ENCODE measurements at places on chromosomes 16 and 17.

DNA sequence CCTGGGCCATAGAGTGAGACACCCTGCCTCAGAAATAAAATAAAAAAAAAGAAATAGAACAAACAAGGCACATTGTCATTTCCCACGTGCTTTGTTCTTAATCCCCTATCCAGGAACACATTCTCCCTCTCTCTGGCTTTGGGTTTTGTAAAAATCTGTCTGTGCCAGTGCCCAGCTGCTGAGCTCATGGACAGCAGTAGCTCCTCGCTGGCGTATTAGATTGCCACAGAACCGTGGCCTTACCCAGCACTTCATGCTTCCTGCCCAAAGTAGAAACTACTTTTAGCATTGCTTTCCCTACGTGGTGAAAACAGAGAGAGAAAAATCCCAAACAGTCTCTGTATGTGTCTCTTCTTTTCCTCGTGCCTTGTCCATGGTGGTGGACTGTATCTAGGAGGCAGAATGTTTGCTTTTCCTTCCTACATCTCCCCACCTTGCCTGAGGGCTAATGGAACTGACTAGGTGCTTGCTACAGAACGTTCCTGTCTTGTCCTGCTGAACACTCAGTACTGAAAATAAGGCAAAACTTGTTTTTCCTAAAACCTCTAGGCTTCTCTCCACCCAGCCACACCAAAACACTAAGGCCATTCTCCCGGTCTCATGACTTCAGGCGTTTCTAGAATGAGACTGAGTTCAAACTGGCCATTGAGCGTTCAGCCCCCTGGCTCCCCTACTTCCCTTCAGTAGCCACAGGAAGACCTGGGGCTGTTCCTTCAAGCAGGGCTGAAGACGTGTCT lies 26.1 kb downstream of the MNT start:
- no peak for DNase-seq

DNA sequence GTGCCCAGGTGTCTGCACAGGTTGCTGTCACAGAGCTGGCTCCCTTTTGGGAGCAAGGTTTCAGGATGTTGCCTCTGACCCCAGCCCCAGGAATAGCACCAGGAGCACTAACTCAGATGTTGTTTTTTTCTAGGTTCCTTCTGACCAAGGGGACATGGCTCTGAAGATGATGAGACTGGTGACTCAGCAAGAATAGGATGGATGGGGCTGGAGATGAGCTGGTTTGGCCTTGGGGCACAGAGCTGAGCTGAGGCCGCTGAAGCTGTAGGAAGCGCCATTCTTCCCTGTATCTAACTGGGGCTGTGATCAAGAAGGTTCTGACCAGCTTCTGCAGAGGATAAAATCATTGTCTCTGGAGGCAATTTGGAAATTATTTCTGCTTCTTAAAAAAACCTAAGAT lies 28.1 kb downstream of the SCPEP1 start:
- no peak for DNase-seq

GRCh38 chr16:46899443-46900143 lies 15.4 kb downstream of the GPT2 start:
- DNase-seq: no peak

DNA sequence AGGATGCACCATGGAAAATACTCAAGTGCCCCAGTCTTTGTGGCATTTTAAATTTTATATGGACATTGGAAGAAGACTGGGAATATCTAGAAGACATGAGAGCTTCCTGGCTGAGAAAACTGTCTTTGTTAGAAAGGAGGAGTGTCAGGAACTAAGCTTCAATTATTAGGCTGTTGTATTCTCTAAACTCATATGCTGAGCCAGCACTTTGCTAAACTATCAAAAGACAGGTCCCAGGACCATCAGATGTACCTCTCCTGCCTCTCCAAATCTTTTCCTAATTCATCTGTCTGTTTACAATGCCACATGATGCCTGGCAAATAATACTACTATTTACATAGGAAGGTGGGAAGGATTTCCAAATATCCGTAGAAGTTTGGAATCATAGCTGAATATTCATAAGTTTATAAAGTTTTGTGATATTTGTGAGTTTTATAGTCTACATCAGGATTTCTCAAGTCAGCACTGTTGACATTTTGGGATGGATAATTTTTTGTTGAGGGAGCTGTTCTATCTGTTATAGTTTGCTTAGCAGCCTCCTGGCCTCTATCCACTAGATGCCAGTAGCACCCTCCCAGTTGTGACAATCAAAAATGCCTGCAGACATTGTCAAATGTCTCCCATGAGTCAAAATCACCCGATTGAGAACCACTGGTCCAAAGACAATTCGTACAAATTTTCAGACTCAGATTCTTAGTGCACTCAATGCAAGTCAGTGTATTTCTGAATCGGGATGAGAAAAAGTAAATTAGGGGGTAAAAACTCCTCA lies 61.2 kb upstream of the NETO2 start:
- DNase-seq: no peak

DNA sequence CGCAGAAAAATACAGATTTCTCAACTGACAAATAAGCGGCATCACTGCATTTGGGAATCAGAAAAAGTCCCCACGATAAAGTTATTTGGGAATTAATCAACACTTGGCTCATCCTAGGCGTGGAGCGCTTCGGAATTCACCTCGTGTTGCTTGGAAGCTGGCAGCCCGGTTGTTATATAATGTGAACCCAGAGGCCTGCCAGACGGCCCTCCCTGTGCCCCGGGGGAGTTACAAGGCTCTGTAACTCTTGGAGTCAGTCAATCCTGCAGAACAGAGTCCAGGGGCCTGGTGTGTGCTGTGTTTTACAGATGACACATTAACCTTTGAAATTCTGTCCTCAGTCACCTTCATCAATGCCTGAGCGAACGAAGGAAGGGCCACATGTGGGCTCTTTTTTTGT lies 111.1 kb downstream of the PITPNC1 start:
- no peak for DNase-seq

GRCh38 chr17:61010661-61011170 lies 333.1 kb downstream of the BCAS3 start:
- DNase-seq: no peak

- DNase-seq: no peak
Observed at GRCh38 chr17:59329176-59330052, 2.0 kb upstream of the YPEL2 start.

- DNase-seq: no peak
Observed at GRCh38 chr17:7262935-7263800, 890 bp upstream of the CLDN7 start.

- no peak for DNase-seq
Observed at GRCh38 chr17:39972271-39972670, 8.3 kb upstream of the PSMD3 start.

GRCh38 chr16:85303354-85303883 lies 191.1 kb upstream of the CIBAR2 start:
- peak; percentile 69 for DNase-seq

GRCh38 chr16:31274831-31275816 lies 15.3 kb downstream of the ITGAM start:
- DNase-seq: no peak

- no peak for DNase-seq
Observed at GRCh38 chr16:83356986-83357385, 450.8 kb upstream of the HSBP1 start.

DNA sequence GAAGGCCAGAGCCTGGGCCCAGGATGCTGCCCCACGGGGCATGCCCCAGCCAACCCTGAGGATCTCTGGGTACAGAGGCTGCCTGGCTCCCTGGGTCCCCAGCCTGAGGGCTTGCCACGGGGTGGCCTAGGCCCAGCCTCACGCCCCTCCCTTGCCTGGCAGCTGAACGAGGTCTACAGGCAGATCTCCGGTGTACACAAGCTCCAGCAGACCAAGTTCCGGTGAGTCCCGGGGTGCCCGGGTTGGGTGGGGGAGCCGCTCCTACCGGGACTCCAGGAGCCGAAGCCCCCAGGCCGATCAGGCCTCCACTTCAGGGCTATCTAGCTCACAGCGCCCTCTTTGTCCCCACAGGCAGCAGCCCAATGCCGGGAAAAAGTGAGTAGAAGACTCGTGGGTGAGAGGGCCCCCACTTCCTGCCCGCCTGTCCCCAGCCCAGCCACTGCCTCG lies 19.4 kb downstream of the ITGB4 start:
- no peak for DNase-seq

GRCh38 chr16:1745900-1746692 lies 25.2 kb downstream of the NME3 start:
- DNase-seq: no peak

DNA sequence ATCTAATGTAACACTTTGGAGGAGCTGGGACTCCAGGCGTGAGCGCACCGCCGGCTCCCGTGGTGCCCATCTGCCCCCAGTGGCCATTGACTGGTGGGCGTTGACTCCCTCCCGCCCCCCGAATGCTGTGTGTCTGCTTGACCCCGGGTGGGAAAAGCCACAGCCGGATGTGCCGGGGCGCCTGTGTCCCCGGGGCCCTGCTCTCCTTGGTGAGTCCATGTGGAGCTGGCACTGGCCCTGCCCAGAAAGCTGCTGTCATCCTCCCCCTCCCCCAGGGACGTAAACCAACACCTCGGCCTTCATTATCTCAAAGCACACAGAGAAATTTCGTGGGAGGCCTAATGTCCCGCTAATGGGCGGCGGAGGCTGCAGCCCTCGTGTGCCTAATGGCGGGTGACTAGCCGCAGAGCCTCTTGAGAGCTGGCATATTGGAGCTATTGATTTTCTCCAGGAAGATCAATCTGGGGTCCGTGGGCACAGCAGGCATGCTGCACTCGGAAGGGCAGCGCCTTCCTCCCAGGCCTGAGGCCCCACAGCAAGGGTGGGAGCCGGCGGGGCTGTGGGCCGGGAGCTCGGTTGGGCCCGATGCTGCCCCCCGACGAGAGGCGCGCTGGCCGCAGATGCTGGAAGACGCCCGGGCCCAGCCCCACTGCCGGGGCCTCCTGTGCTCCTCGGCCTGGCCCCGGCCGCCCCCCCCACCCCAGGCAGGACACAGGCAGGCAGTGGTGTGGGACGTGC lies 4.0 kb upstream of the PERCC1 start:
- DNase-seq: no peak

DNA sequence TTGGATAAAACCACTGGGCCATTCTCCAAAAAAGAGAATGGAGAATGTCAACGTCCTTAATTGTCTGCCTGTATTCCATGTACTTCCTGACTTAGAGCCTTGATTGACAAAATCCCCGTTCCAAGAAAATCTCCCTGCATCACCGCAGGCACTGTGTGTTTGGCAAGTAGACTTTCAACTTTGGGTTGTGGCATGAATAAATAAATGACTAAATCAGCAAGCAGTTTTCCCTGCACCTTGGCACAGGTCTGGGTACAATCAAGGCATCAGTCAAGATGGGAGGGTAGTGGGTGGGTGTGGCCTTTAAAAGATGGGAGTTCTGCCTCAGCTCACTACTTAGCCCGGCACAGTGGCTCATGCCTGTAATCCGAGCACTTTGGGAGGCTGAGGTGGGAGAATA lies 248.5 kb upstream of the RPL38 start:
- DNase-seq: no peak

DNA sequence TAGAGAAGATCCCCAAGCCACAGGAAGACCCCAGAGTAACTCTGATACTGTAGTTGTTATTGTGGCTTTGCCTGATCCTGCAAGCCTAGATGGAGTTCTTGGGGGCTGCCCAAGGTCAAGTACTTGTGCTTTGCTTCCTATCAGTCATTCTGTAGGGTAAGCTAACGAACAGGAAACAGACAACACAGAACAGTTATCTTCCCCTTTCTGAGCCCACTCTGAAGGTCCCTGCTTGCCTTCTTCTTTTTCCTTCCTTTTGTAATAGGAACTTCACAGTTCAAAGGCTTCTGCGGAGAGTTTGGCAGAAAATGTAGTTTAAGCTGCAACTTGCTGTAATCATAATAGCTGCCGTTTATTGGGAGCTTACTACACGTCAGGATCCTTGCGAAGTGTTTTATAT lies 494.1 kb upstream of the ERCC4 start:
- DNase-seq: no peak

GRCh38 chr17:28193241-28193640 lies 125.8 kb upstream of the TMEM97 start:
- no peak for DNase-seq

- peak; percentile 79 for DNase-seq
Observed at GRCh38 chr16:30874821-30875717, 18.8 kb downstream of the BCL7C start.

GRCh38 chr16:71676236-71676635 lies 48.3 kb downstream of the PHLPP2 start:
- no peak for DNase-seq

GRCh38 chr16:57721356-57722209 lies 14.0 kb upstream of the KATNB1 start:
- no peak for DNase-seq

- no peak for DNase-seq
Observed at GRCh38 chr17:17873450-17873991, 36.7 kb upstream of the SREBF1 start.

- DNase-seq: no peak
Observed at GRCh38 chr16:81241706-81242105, 3.2 kb downstream of the BCO1 start.

- DNase-seq: peak; percentile 6
Observed at GRCh38 chr16:78045865-78046581, 23.7 kb downstream of the CLEC3A start.

DNA sequence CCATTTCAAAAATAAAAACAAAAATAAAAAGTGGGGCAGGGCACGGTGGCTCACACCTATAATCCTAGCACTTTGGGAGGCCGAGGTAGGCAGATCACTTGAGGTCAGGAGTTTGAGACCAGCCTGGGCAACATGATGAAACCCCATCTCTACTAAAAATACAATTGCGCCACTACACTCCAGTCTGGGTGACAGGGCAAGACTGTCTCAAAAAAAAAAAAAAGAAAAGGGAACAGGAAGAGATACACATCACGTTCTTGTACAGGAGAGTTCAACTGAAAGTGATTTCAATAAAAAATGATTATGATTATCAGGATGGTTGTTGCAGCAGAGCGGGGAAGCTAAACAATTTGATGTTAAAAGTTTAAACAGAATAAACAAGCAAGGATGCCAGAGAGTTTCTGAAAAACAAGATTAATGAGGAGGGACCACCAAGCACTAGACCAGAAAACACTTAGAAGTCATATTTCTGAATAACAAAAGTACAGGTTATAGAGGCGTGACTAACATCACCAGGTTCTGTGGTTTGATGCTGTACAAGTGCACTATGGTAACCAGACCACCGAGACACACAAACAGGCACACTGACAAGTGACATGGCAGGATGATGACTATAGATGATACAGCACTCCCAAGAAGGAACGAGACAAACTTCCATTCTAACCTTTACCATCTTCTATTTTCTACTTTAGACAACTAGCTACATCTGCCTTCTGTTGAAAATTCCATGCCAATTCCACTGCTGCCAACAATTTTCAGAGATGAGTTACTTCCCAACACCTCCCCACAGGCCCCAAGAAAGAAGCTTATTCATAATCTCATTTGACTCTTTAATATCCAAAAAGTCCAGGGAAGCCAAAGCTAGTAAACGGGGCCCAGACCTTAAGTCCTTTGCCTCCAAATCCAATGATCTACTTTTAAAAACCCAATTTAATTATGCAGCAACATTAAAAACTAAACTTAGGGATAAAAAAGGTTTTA lies 11.8 kb downstream of the DNAJA2 start:
- no peak for DNase-seq

DNA sequence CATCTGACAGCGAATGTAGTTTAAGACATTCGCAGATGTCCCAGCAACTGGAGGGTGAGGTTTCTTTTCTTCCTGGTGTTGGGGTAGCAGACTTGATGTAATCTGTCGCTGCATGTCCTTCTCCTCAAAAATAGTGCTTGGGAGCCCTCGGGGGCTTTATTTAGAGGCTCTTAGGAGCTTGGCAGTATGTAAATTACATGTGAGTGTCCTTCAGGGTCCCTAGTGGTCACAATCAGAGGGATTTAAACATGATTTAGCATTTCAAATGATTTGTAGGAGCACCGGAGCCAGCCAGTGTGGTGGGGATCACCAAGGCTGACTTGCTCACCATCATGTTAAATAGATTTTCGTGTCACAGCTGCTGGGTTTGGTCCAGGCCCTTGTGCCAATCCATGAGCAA lies 8.8 kb upstream of the SALL1 start:
- no peak for DNase-seq

Measured in activated CD8-positive, alpha-beta memory T cell treated with anti-CD3 and anti-CD28 coated beads for 48 hours (primary cell).